HFFc6 (cell line): ENCODE measurements at places on chromosomes 13 and 19. TPM values are rescaled to one million over a fixed set of nuclear protein-coding genes. Genes with fewer than 3 reads are reported as not detected.

- peak overlapping the region; percentile 51; the same call in 1 of the 2 replicates for H3K4me3 ChIP-seq
- H3K4me1 ChIP-seq: peaks cover 18% of the 10 kb centered on the region
- H3K27ac ChIP-seq: no peak overlapping the region
- H3K36me3 ChIP-seq: no peaks in the 10 kb centered on the region; the same call in 1 of the 2 replicates
Observed at GRCh38 chr19:9917321-9917720, 19.0 kb downstream of the OLFM2 start.

GRCh38 chr13:44969551-44970484 lies 19.5 kb downstream of the NUFIP1 start:
- DNase-seq: peak; percentile 51
- no peak overlapping the region for H3K27ac ChIP-seq
- peaks cover 5% of the 10 kb centered on the region for H3K36me3 ChIP-seq
- no peaks in the 10 kb centered on the region; the same call in 1 of the 2 replicates for H3K27me3 ChIP-seq
- H3K4me1 ChIP-seq: peaks cover 23% of the 10 kb centered on the region
- no peak overlapping the region for H3K4me3 ChIP-seq

GRCh38 chr13:80408270-80408669 lies 67.3 kb upstream of the SPRY2 start:
- no peak for DNase-seq
- H3K4me1 ChIP-seq: no peaks in the 10 kb centered on the region
- no peaks in the 10 kb centered on the region for H3K36me3 ChIP-seq
- no peak overlapping the region for H3K4me3 ChIP-seq
- H3K27ac ChIP-seq: no peak overlapping the region

DNA sequence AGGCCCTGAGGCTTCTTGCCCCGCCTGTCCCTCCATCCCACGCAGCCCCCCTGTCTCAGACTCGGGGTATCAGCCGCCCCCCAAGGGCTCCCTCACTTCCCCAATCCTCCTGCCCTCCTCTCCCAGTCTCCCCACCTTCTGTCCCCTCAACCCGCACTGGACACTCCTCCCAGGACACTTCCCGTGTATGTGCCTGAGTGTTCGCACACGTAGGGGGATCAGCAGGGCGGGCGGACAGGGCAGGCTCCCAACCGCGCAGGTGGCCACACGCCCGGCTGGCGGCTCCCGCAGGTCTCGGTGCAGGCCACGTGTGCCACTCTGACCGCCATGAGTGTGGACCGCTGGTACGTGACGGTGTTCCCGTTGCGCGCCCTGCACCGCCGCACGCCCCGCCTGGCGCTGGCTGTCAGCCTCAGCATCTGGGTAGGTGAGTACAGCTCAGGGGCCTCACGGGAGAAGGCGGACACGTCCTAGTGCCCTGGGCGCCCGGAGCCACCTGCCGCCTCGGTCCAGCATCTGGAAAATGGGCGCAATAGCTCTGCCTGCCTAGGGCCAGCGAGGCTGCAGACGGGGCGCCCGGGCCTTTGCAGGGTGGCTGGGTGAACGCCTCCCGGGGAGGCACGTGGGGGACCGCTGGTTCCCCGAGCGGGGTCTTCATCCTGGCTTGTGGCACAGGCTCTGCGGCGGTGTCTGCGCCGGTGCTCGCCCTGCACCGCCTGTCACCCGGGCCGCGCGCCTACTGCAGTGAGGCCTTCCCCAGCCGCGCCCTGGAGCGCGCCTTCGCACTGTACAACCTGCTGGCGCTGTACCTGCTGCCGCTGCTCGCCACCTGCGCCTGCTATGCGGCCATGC lies 2.3 kb downstream of the KISS1R start:
- DNase-seq: no peak
- no peak overlapping the region for H3K4me3 ChIP-seq
- H3K27me3 ChIP-seq: peaks cover 15% of the 10 kb centered on the region

- H3K27ac ChIP-seq: no peak overlapping the region
- H3K4me1 ChIP-seq: no peaks in the 10 kb centered on the region
- no peak overlapping the region for H3K4me3 ChIP-seq
- no peak for DNase-seq
- H3K27me3 ChIP-seq: no peaks in the 10 kb centered on the region
Observed at GRCh38 chr13:67184247-67184646, 45.9 kb downstream of the PCDH9 start.

GRCh38 chr19:13633109-13633508 lies 126.8 kb upstream of the CACNA1A start:
- H3K36me3 ChIP-seq: peaks cover 11% of the 10 kb centered on the region
- H3K4me3 ChIP-seq: peak overlapping the region; percentile 35; the same call in 1 of the 2 replicates
- peaks cover 46% of the 10 kb centered on the region for H3K4me1 ChIP-seq
- DNase-seq: peak; percentile 17
- H3K27ac ChIP-seq: peak overlapping the region; percentile 57
- H3K27me3 ChIP-seq: no peaks in the 10 kb centered on the region; the same call in 1 of the 2 replicates

- no peak overlapping the region for H3K27ac ChIP-seq
- no peaks in the 10 kb centered on the region; the same call in 1 of the 2 replicates for H3K4me1 ChIP-seq
- no peaks in the 10 kb centered on the region; the same call in 1 of the 2 replicates for H3K36me3 ChIP-seq
- peaks cover 1% of the 10 kb centered on the region for H3K27me3 ChIP-seq
Observed at GRCh38 chr13:112767506-112768471, 78.0 kb downstream of the ATP11A start.

- no peak for DNase-seq
- H3K27ac ChIP-seq: no peak overlapping the region
- H3K27me3 ChIP-seq: no peaks in the 10 kb centered on the region
Observed at GRCh38 chr13:60869941-60870613, 473.1 kb downstream of the TDRD3 start.

GRCh38 chr13:76874479-76874878 lies 11.7 kb downstream of the KCTD12 start:
- peaks cover 13% of the 10 kb centered on the region for H3K4me1 ChIP-seq
- no peaks in the 10 kb centered on the region for H3K36me3 ChIP-seq
- H3K27me3 ChIP-seq: peaks cover 5% of the 10 kb centered on the region
- H3K4me3 ChIP-seq: no peak overlapping the region

DNA sequence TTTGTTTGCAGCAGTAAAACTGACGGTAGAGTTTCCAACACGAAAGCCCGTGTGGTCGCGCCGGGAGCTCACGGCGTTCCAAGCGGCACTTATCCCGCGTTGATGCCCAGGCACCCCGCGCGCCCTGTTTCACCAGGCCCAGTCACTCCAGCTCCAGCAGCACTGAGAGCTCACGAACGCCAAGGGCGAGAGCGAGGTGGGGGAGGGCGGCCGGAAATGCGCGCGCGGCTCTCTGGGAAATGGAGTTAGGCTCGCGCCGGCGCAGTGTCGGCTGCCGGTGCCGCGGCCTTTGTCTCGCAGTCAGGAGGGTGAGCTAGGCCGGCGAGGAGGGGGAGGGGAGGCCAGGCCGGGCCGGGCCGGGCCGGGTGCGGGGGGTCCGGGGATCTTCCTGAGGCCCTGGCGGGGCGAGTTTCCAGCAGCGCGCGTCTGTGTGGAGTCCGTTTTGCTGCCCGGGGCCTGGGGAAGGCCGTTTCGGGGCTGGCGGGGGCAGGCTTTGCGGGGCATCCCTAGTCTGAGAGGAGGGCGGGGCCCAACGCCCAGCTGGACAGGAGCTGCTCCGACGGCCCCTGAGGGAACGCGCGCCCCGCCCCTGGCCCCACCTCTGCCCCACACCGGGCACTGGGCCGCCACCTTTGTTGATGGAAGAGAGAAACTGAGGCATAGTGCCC lies at the start of gene ZNF135:
Gene ZNF135, plus strand, starts transcription at position 280 of the 668 bp plus-strand sequence. CDS start 721 bp downstream, outside the sequence.
- no peak for DNase-seq
- no peak within 1 kb of the TSS for H3K4me3 ChIP-seq
- H3K4me1 ChIP-seq: no peaks in the 10 kb centered on the region
- H3K36me3 ChIP-seq: peaks cover 24% of the 10 kb centered on the region
- H3K27me3 ChIP-seq: no peaks in the 10 kb centered on the region; the same call in none of the 2 replicates

GRCh38 chr13:107277911-107278310 lies 710.0 kb upstream of the ARGLU1 start:
- no peak for DNase-seq
- no peaks in the 10 kb centered on the region for H3K4me1 ChIP-seq
- H3K36me3 ChIP-seq: no peaks in the 10 kb centered on the region
- H3K27me3 ChIP-seq: no peaks in the 10 kb centered on the region; the same call in 1 of the 2 replicates
- H3K27ac ChIP-seq: no peak overlapping the region

GRCh38 chr19:48444129-48444935 lies 1.5 kb upstream of the GRWD1 start:
- H3K4me1 ChIP-seq: peaks cover 16% of the 10 kb centered on the region
- DNase-seq: no peak
- peaks cover 13% of the 10 kb centered on the region for H3K36me3 ChIP-seq
- no peaks in the 10 kb centered on the region; the same call in none of the 2 replicates for H3K27me3 ChIP-seq
- peak overlapping the region; percentile 98 for H3K27ac ChIP-seq

DNA sequence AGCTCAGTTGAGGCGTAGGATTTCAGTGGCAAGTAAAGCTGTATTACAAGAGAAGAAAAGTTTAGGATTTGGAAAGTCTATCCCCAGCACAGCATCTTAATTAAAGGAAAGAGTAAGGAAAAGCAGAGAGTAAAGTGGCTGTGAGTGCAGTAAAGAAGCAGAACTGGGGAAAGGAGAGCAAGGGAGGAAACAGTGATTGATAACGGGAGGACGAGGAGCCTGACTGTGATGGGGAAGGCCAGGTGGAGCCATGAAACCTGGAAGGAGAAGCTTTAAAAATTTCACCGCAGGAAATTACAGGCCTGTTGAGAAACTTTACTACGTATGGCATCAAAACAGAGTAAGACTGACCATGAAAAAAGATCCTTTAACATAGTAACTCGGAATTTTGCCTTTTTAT lies 175.6 kb downstream of the SHISA2 start:
- no peak for DNase-seq
- peaks cover 3% of the 10 kb centered on the region; the same call in 1 of the 2 replicates for H3K27me3 ChIP-seq
- no peaks in the 10 kb centered on the region for H3K4me1 ChIP-seq
- no peak overlapping the region for H3K27ac ChIP-seq
- no peak overlapping the region for H3K4me3 ChIP-seq

GRCh38 chr13:74056801-74057542 lies 77.2 kb downstream of the KLF12 start:
- peaks cover 23% of the 10 kb centered on the region for H3K36me3 ChIP-seq
- no peaks in the 10 kb centered on the region for H3K27me3 ChIP-seq
- peaks cover 35% of the 10 kb centered on the region for H3K4me1 ChIP-seq
- no peak overlapping the region for H3K4me3 ChIP-seq

DNA sequence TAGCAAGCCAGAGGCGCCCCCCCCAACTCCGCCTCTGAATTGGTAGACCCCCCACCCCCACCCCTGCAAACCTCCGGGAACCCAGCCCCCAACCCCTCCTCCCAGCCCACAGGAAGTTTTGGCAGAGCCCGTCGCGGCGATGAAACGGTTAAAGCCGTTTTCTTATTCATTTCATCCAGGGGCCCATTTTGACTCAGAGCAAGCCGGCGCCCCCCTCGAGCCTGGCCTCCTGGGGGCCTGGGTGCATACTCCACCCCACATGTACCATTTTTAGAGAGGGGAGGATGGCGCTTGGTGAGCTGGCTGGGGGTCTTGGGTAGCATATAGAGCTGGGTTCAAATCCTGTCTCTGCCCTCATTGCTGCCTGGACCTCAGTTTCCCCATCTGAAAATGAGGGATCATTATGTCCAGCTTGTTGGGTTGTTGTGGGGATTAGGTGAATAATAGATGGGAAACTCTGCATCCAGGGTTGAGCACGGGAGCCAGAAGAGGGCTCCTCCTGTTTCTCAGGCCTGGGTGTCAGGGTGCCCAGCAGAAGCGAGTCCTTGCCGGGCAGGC lies 7.9 kb upstream of the JUNB start:
- H3K36me3 ChIP-seq: no peaks in the 10 kb centered on the region
- H3K4me3 ChIP-seq: peak overlapping the region; percentile 76
- no peaks in the 10 kb centered on the region for H3K27me3 ChIP-seq
- no peak for DNase-seq
- peaks cover 26% of the 10 kb centered on the region for H3K4me1 ChIP-seq

DNA sequence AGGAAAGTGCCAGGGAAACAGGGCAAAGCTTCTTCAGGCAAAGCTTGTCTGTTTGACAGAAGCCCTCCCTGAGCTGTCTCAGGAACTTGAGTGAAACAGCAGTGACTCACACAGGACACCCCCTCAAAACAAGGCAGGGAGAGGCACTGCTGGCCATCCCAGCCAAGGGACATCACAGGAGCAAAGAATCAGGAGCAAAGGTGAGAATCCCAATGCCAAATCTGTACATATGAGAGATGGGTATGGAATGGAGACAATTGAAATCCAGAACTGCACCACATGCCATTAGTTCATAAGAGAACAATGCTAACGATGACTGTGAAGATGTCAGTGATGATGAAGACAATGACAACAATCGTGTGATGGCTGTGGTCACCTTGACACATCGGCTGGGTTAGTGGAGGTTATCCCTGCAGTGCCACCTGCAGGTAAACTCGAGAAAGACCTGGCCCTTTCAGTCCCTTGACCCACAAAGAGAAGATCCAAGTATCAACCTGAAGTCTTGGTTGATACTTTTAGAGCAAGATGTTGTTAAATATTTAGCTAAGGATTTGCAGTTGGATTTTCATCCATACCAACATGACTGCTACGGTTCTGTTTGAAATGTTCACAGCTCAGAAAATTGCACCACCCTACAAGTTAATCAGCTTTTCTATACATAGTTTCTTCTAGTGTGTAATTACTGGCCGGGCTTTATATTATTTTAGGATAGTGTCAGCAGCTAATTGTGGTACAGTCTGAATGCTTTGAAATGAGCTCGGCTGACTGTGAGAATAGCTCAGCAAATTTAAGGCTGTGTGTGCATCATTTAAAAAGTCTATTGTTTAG lies 42.0 kb upstream of the IPO5 start:
- peaks cover 7% of the 10 kb centered on the region; the same call in 1 of the 2 replicates for H3K36me3 ChIP-seq
- no peak overlapping the region for H3K4me3 ChIP-seq
- H3K27me3 ChIP-seq: no peaks in the 10 kb centered on the region; the same call in 1 of the 2 replicates
- H3K4me1 ChIP-seq: peaks cover 17% of the 10 kb centered on the region
- no peak overlapping the region for H3K27ac ChIP-seq
- peak; percentile 22 for DNase-seq

- no peak overlapping the region for H3K4me3 ChIP-seq
- no peak overlapping the region for H3K27ac ChIP-seq
- no peak for DNase-seq
- H3K36me3 ChIP-seq: no peaks in the 10 kb centered on the region
- no peaks in the 10 kb centered on the region for H3K4me1 ChIP-seq
- peaks cover 28% of the 10 kb centered on the region for H3K27me3 ChIP-seq
Observed at GRCh38 chr19:41023193-41023592, 32.1 kb downstream of the CYP2B6 start.

DNA sequence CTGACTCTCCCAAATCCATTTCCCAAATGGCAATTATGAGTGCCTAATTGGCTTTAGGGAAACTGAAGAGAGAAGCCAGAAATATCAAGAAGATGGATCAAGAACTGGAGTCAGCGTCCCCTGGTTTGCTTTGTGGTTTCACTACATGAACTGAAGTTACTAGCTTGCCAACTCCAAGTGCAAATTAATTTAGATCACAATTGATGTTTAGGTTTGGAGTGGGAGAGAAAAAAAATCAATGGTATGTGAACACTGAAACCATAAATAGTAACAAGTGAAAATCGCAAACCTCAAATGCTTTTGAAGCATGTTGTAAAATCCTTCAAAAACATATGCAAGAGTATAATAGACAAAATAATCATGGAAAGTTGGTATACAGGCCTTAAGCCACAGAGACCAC lies 1528.6 kb upstream of the SLC10A2 start:
- DNase-seq: no peak
- no peak overlapping the region for H3K4me3 ChIP-seq
- H3K27me3 ChIP-seq: no peaks in the 10 kb centered on the region; the same call in 1 of the 2 replicates
- H3K27ac ChIP-seq: no peak overlapping the region

- no peak overlapping the region for H3K4me3 ChIP-seq
- peaks cover 6% of the 10 kb centered on the region for H3K4me1 ChIP-seq
- H3K27me3 ChIP-seq: no peaks in the 10 kb centered on the region
- H3K27ac ChIP-seq: no peak overlapping the region
- H3K36me3 ChIP-seq: peaks cover 7% of the 10 kb centered on the region
Observed at GRCh38 chr13:45119469-45119990, 780 bp upstream of the GTF2F2 start.

GRK1 gene
- total RNA-seq: not detected in 3 replicates

METTL21C gene
- total RNA-seq: not detected in 3 replicates

ZIC5 gene
- total RNA-seq: not detected in 3 replicates

SLC17A7 gene
- total RNA-seq: 0.17 TPM in 1 of 2 replicates, not detected in the other

TEAD2 gene
- 16.5 and 19.7 TPM in 2 replicates for total RNA-seq

KLK3 gene
- total RNA-seq: not detected in 3 replicates

VAV1 gene
- total RNA-seq: not detected in 3 replicates

LRRC8E gene
- total RNA-seq: 6.2 to 9.8 TPM (median 7.3 TPM) in 3 replicates

PCP2 gene
- not detected in 2 replicates for total RNA-seq

HRC gene
- not detected in 3 replicates for total RNA-seq

LILRB3 gene
- total RNA-seq: not detected in 3 replicates
